ENCODE measurements at places on chromosomes 4 and X.
A peak's percentile ranks its signal among the peaks of the same experiment; 100 is the strongest.

GRCh38 chrX:1528186-1528883, 8.7 kb downstream of the P2RY8 start:
- DNase-seq, result no peak

- DNase-seq, result no peak
Observed at GRCh38 chrX:151488677-151489076, 74.8 kb upstream of the PASD1 start.

DNA sequence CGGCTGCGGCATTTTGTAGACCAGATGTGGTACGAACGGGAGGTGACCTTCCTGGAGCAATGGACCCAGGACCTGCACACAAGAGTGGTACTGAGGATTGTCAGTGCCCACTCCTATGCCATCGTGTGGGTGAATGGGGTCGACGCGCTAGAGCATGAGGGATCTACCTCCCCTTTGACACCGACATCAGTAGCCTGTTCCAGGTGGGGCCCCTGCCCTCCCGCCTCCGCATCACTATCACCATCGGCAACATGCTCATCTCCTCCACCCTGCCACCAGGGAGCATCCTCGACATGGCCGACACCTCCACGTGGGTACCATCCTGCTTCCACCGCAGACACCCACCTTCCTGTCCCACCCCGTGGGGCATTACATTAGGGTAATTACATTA, 46.2 kb downstream of the SMARCA5 start:
- no peak for DNase-seq

DNA sequence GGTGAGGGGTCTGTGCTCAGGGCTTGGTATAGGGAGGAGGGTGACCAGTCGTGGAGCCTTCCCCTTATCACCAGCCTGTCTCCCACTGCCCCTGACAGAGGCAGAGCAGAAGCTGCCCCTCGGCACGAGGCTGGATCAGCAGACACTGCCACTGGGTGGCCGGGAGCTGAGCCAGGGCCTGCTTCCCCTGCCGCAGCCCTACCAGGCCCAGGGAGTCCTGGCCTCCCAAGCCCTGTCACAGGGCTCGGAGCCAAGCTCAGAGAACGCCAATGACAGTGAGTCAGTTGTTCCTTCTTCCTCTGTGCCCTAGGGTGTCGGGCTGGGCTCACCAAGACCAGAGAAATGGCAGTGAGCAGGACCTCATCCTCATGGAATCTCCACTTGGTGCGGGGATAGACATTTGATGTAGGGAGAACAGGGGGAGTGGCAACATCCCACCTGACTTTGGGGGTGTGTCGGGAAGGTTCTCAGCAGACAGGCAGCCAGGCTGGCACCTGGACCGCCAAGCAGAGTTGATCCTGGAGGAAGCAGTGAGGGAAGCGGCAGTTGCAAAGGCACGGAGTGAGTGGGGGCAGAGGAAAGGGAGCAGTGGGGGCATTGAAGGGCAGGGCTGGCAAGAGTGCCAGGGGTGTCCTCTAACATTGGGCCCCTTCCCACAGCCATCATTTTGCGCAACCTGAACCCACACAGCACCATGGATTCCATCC, 14.3 kb upstream of the UBA1 start:
- peak; percentile 77 for DNase-seq

- no peak for DNase-seq
Observed at GRCh38 chr4:185093603-185094002, 49.5 kb upstream of the SLC25A4 start.

DNA sequence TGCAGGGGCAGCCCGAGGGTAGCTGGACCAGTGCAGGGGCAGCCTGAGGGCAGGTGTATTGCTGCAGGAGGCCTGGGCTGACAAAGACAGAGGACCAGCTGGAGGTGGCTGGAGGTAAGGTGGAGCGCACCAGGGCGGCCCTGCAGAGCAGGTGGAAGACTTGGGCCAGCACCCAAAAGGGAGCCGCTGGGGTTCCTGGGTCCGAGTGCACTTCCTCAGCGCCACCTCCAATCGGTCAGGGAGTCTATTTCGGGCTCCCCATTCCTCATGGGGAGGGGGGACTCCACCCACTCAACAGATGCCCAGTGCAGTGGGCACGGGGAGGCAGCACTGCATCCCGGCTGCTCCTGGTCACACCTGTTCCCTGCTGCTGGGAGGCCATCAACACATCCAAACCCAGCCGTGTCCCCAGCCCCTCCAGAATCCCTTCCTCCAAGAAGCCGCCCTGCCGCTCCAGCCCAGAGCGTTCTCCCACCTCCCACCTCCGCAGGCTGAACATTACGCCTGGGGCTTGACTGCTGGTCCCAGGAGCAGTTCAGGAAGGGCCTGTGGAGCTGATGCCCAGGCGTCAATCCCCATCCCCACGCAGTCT, 1.5 kb downstream of the LRPAP1 start:
- DNase-seq, result no peak

DNA sequence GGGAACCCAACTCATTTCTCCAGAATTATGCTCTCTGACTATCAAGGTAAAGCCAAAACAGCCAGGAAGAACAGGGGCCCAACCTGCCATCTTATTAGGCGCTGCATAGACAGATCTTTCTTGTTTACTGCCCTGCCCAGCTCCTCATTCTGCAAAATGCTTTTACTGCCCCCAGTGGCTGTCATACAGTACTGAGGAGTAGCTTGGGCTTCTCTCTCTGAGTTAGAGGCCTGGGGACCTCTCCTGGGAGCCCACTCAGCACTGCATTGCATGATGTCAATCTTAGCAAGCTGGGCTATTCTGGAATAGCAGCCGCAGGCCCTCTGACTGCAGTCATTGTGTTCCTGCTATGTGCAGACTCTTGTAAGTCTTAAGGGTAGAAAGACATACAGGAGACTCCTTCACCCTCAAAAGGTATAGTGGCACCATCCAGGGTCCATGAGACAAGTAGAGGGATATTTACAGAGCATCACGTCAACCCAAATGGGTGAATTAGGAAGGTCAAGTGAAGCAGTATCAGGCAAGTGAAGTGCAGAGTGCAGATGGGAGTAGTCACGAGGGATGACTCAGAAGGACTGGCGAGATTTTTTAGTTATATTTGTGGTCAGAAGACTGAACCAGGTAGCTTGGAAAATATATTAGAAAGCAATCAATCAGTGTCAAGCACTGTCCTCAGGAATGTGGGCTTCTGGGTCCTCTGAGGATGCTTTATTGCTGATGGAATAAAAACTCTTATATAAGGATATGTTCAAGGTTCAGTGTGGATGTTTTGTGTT, 294.1 kb upstream of the SFRP2 start:
- DNase-seq, result no peak

DNA sequence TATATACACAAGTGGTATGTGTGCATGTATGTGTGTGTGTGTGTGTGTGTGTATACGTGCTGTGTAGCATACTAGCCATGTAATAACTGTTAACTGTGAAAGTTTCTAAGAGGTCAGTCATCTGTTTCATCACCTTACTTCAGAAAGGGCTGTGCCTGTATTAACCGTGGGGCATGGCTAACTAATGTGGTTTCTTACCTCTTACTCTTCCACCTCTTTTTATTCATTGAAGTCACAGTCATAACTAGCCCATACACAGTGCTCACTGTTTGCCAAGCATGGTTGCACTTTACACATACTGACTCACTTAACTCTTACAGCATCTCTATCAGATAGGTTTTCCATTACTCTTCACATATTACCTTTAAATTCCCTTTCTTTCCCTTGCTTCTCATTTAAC, 23.7 kb upstream of the LRAT start:
- no peak for DNase-seq

GRCh38 chrX:63884821-63885790, 100.1 kb upstream of the ARHGEF9 start:
- no peak for DNase-seq

- DNase-seq, result no peak
Observed at GRCh38 chr4:156230176-156230575, 276.5 kb upstream of the CTSO start.

- DNase-seq, result no peak
Observed at GRCh38 chr4:26183017-26183416, 137.8 kb upstream of the RBPJ start.

- DNase-seq, result no peak
Observed at GRCh38 chr4:93646233-93646930, 182.2 kb upstream of the ATOH1 start.

DNA sequence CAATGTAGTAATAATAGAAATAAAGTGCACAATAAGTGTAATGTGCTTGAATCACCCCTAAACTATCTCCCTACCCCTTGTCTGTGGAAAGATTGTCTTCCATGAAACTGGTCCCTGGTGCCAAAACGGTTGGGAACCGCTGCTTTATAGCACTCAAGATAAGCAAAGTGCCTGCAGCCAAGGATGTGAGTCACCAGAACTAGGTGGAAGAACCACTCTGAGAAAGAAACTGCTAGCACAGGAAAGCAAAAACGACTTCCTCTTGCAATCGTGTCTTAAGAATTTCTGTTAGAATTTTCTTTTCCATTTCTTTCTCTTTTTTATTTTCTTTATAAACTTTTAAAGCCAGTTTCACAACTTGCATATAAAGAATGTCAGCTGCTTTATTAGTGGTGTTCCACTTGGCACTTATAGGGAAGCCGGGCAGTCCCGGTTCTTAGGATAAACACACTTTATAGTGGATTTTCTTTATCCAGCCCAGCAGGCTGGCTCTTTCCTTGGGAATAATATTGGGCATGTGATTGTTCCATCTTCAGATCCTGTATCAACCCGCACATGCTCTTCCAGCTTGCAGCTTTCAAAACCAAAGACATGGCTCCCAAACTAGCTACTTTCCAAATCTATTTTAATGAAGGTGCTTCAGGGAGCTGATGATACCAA, 32.3 kb upstream of the CXCL8 start:
- peak; percentile 84 for DNase-seq

DNA sequence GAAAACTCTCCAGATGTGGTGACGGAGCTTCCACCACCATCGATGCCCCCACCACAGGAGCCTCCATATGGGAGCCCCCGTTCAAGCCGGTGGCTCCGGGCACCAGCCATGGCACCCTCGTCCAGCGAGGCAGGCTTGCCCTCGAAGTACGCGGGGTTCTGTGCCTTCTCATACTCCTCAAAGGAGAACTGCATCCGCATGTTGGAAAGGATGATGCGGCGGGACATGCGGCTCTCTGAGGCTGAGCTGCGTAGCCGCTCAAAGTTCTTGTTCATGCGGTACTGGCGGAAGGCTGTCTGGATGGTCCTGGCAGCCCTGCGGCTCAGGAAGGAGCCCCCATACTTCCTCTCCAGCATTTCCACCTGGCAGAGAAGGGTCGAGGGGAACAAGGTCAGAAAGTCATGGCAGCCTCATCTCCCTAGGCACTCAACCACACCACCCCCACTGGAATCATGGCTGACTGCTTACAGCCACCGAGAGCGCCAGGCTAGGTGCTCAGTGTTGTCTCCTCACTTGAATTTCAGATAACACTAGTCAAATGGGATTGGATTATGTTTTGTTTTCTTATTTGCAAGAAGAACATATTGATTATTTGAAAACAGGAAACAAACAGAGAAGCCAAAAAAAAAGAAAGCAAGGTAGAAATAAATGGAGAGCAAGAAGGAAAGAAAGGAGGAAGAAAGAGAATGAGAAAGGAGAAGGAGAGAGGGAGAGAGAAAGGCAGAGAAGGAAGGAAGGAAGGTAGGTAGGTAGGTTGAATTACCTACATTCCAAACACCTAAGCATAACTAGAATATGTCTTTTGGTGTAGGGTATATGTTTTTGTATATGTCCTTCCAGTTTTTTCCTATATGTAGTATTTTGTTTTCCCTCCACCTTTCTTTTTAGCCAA, 26.6 kb downstream of the IQSEC2 start:
- no peak for DNase-seq

DNA sequence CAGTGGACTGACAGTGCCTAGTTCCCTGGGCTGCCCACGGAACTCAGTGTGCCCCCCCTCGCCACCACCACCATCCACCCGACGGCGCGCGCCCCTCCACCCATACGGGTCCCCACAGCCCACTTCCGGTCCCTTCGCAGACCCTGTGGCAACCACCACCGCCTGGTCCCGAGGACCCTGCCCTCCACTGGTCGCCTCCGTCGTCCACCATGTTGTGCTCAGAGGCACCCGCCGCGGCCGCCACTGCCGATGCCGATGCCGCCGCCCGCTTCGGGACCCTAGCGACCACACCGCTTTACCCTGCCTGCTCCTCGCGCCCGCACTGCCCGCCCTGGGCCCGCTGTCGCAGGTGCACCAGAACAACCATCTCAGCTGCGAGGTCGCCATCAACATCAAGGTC, 66.5 kb upstream of the LANCL3 start:
- DNase-seq, result no peak

GRCh38 chr4:186622788-186623464, 67.6 kb upstream of the MTNR1A start:
- peak; percentile 55 for DNase-seq

Data from right cardiac atrium (tissue), 5 donors.